NCI-H1105 treated with DMSO at 0.1 percent for 48 hours (cell line): ENCODE measurements at places on chromosomes 6 and 20.

GRCh38 chr20:52426856-52427255, 235.3 kb upstream of the ZFP64 start:
- DNase-seq: peak; percentile 12

GRCh38 chr6:148972481-148972880, 225.7 kb downstream of the UST start:
- peak; percentile 90 for DNase-seq

GRCh38 chr20:41643504-41643938, 25.3 kb upstream of the CHD6 start:
- DNase-seq: peak; percentile 71

- no peak for DNase-seq
These were observed 98.3 kb upstream of the PDE7B start for GRCh38 chr6:135753196-135753595.

- DNase-seq: peak; percentile 14
These were observed 12.2 kb downstream of the TGIF2 start for GRCh38 chr20:36585410-36586125.

GRCh38 chr6:45576648-45577624, 199.2 kb upstream of the SUPT3H start:
- peak; percentile 13 for DNase-seq

DNA sequence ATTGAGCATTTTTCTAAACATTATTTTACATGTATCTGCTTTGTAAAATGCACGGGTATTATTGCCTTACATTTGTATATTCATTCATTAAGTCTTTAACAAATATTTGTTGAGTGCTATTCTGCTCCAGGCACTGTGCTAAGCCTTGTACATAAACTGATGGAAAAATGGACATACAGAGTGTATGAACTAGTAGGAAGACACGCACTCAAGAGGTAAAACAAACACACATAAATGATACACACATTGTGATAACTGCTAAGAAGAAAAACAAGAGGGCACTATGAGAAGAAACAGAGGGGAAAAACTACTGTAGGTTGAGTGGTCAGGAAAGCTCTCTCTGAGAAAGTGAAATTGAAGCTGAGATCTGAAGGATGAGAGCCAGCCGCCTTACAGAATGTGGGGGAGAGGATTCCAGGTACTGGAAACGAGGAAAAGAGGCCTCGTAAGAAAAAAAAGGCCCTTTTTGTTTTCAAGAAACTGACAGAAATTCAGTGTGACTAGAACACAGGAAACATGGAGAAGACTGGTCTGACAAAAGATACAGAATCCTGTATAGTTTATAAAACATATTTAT, 117.5 kb downstream of the EYA4 start:
- no peak for DNase-seq

GRCh38 chr6:111605100-111605751, 452 bp downstream of the TRAF3IP2 start:
- peak; percentile 64 for DNase-seq

- DNase-seq: no peak
These were observed 495.2 kb downstream of the PREX1 start for GRCh38 chr20:48332555-48332954.

- DNase-seq: no peak
These were observed 525.3 kb downstream of the CD83 start for GRCh38 chr6:14642842-14643241.

GRCh38 chr20:22819112-22819511, 216.0 kb upstream of the SSTR4 start:
- DNase-seq: no peak

DNA sequence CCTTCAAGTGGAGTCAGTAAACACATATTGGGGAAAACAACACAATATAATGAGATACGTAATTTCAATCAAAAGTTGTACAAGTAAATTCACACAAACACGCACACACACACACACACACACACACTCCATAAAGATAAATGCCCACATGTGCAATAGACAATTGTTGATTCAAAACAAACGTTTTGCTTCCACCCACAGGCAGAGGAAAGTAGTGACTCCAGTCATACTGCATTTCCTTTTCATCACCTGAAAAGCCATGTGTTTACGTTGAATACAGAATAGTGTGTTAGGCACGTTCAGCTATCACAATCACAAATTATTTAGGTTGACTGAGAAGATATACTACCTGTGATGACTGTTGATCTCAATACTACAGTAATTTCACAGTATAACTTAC, 443.8 kb upstream of the MANEA start:
- DNase-seq: peak; percentile 17

DNA sequence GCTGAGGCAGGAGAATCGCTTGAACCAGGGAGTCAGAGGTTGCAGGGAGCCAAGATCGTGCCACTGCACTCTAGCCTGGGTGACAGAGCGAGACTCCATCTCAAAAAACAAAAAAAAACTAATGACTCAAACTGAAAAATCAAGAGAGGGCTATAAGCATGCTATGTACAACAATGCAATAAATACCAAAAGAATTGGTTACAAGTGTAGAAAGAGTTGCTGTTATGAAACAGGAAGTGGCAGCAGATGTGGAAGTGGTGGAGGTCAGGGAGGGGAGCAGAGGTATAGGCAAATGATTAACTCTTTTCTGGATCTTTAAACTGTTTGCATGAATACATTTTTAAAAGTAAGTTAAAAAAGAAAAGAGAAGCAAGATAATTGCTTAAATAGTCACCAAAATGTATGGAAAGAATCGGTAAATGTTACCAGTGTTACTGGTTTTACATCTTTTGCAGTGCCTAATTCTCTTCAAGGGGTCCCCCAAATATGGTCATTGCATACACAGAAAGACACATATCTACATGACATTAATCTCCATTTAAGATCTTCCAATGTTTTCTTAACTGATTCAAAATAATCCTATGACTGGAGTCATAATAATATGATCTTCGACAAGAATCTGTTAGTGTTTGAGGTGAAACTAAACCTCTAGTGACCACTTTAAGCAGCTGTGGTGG, 15.0 kb downstream of the CALHM6 start:
- DNase-seq: no peak

GRCh38 chr6:149694921-149695320, 23.0 kb downstream of the LATS1 start:
- peak; percentile 43 for DNase-seq

GRCh38 chr6:36246506-36247268, 23.2 kb upstream of the PNPLA1 start:
- DNase-seq: no peak

- DNase-seq: no peak
These were observed 7.6 kb upstream of the RNF182 start for GRCh38 chr6:13917141-13917540.

DNA sequence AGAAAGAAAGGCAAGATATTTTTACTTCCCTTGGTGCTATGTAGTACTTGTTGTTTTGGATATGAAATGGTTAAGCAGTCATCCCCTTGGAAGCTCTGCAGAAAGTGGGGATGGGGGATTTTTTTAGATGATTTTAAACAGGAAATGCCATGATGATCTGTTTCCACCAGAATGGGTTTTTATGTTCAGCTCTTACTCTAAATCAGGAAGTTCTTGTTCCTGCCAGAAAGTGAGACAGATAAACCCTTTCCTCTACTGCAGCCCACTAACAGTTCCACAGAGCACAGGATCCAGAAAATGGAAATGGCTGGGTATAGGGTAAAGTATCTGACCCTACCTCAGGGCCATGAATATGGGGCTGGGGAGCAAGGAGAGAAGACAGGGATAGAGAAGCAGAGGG, 32.1 kb upstream of the PPP1R3G start:
- no peak for DNase-seq

- DNase-seq: no peak
These were observed 80.7 kb downstream of the C6orf52 start for GRCh38 chr6:10613723-10614122.

DNA sequence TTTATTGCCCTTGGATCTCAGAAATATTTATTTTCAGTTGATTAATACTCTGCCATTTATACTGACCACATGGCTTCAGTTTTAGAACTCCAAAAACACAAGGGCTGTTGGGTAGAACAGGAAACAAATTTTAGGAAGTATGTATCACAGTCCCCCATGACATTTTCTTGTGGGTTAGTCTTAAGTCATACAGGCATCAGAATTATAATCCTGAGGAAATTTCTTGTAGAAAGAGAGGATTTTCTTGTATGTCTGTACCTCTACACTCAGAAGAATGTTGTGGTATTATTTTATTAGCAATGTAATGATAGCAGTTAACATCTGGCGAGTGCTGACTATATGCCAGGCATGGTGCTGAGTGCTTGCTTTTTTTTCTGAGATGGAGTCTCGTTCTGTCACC, 302.9 kb downstream of the CLIC5 start:
- DNase-seq: no peak

DNA sequence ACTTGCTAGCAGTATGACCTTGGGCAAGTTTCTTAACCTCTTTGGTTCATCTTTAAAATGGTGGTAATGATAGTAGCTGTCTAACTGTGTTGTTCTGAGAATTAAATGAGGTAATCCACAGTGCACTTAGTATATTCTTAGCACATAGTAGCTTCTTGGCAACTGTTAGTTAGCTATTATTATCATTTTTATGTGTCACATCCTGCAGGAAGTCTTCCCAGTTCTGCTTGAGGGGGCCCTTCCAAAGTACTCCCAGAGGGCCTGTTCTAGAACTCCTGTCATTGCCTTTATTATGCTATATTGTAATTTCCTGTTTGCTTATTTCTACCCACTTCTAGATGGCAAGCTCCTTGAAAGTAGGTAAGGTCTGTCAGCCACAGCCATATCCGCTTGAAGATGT, 30.6 kb downstream of the ANKS1A start:
- DNase-seq: no peak

- no peak for DNase-seq
These were observed 71.9 kb downstream of the MDGA1 start for GRCh38 chr6:37625591-37626374.

- no peak for DNase-seq
These were observed 6.9 kb downstream of the RSPO4 start for GRCh38 chr20:995170-995569.

DNA sequence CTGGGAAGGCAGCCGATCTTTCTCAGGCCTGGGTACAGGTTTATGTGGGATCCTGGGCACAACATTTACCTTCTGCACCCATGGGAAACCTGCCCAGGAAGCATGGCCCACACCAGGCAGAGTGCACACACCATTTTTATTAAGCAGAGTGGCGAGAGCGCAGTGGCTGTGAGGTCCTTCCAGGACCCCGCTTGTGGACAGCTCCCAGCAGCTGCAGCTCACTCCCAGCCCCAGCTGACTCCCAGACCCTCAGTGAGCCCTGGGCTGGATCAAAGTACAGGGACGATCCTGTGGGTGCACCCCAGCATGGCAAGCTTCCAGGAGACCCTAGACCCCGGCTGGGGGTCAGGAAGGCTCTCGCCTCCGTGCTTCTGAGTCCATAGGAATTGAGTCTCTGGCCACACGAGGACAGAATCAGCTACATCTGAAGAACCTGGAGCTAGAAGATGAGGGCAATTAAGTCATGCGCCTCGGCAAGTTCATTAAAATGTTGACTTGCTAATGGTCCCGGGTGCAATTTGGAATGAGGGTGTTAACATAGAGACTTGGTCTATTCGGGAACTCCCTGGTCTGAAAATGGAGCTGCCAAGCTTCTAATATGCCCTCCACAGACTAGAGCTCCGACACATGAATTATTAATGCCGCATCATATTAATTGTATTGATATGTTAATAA, 65.4 kb upstream of the SLCO4A1 start:
- no peak for DNase-seq

GRCh38 chr20:62956387-62957135, 4.1 kb downstream of the SLC17A9 start:
- DNase-seq: no peak

DNA sequence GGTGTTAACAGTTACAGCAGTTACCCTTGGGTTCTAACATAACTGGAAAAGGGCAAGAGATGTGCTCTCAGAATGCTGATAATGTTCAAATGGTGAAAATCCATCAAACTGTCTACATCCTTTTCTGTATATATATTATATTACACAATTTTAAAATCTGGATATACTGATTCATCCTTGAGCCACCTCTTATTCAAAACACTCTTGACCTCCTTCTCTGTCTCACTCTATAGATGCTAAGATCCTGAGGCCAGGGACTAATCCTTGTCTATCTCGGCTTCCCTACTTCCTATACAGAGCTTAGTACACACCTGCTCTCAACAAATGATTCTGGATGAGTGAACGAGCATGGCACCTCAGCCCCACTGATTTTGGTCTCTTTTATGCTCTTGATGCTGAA, 47.3 kb downstream of the HIVEP2 start:
- no peak for DNase-seq

DNA sequence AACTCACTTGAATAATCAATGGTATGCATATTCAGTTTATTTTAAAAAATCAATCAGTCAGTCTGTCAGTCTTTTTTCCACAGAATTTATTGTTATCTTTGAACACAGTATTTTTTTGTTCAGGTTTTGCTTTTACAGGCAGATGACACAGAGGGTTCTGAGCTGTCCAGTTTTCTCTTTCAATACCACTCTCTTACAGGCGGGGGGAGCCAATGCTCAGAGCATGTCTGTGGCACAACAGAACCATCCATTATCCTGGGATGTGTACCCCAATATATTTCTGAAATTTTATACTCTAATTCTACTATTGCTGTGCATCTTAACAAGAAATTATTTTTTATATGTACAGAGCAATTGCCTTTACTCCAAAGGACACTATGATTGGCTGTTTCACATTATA, 21.2 kb downstream of the ROS1 start:
- no peak for DNase-seq

DNA sequence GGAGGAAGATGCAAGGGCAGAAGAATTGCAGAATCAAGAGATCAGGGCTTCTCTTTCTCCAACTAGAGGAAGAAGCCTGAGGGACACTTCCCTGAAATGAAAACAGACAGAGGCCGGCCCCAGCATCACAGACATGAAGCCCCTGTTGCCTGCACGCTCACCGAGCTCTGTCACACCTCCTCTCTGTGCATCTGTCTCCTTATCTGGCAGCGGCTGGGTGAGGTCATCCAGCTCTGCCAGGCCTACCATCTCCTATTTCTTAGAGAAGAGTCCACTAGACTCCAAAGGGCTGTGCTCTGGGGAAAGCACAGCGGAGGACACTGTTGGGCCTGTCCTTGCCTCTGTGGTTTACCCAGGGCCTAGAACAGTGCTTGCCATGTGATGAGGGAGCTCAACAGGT, 71.9 kb upstream of the MLN start:
- DNase-seq: no peak

DNA sequence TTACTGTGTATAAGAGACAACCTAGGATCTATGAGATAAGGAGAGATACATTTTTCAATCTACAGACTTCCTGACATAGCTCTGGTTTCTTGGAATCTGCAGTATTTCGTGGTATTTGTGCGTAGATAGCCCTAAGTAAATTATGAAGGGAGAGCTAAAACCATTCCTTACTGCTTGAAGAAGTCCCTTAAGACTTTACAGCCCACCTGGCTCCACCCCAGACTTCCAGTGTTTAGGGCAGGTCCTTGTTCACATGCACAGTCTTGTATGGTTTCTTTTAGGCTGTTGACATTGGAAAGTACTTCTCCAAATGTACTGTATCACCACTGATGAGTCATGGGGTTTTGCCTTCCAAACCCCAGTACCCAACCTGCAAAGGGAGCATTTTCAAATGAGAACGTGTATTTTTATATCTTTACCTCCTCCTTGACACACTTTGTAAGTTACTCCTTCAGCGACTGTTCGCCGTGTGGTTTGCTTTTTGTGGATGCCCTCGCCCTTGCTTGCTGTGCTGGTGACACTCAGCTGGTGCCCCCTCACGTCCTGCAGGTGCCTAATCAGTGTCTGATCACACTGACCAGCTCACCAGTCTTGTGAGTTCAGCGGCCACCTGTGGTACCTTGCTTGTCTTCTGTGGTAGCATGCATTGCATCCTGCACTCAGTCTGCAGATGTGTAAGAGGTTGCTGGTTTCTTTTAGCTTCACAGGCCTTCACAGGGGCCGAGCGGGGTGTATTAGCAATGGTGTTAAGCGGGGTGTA, 73.3 kb downstream of the IGF2R start:
- DNase-seq: no peak
